Cortex of kidney (tissue), 1 donor: ENCODE measurements at places on chromosomes 6 and 20.

DNA sequence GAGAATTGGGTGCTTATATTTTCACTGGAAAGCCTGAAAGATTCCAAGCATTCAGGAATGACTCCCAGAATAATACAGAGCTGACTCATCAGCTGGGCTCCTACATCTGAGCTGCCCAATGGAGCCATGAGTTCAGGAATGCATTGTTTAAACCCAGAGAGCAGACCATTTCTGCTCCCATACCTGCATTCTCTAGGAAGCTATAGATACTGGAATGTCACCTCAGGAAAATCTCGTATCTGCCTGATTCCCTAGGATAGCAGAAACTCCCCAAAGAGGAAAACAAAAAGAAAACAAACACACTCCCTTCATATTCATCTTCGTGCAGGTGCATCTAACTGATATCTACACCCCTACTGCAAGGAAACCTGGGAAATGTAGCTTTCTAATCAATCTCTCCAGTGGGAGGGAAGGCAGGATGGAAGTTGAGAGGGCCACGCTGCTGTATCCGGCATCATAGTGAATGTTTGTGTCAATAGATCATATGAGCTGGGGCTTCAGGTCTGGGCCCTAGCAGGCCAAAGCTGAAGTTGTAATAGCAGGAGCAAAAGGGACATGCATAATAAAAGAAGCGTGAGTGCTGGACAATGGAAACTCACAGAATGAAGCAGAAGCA is 8.2 kb upstream of the SLC2A12 start:
- DNase-seq: no peak

- DNase-seq: no peak
These were observed 286.2 kb downstream of the DHX35 start for GRCh38 chr20:39248171-39248861.

DNA sequence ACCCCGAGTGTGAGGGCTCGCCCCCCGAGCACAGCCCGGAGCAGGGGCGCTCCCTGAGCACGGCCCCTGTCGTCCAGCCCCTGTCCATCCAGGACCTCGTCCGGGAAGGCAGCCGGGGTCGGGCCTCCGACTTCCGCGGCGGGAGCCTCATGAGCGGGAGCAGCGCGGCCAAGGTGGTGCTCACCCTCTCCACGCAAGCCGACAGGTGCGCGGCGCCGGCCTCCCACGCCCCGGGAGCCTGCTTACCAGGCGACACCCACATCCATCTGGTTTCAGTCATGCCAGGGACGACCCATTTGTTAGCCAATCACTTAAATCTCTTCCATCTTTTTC is 73.5 kb upstream of the PBOV1 start:
- no peak for DNase-seq

DNA sequence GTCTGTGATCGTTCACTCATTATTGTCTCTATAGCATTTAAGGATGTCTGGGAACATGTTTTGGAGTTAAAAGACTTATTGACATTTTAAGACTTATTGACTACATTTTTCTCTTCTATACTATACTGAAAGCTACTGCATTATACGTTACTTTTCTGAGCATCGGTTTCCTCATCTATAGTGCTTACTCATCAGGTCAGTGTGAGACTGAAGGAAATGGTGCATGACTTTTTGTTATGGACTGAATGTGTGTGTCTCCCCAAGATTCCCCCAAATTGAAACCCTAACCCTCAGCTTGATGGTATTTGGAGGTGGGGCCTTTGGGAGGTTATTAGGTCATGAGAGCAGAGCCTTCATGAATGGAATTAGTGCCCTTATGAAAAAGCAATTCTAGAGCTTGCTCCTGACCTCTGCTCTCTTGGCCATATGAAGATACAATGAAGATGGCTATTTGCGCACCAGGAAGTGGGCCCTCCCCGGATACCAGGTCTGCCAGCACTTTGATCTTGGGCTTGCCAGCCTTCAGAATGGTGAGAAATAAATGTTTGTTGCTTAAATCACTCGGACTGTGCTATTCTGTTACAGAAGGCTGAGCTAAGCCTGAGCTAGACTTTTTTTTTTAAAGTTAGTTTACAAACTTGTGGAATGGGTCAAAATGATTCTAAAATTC is 243.7 kb upstream of the RREB1 start:
- no peak for DNase-seq
